NCI-H2171 (cell line): ENCODE measurements at places on chromosomes 7 and 10.

- DNase-seq = no peak
These were observed 14.3 kb downstream of the ANKRD1 start for GRCh38 chr10:90906596-90906995.

GRCh38 chr7:91396-92175 lies 100.8 kb upstream of the FAM20C start:
- no peak for DNase-seq

DNA sequence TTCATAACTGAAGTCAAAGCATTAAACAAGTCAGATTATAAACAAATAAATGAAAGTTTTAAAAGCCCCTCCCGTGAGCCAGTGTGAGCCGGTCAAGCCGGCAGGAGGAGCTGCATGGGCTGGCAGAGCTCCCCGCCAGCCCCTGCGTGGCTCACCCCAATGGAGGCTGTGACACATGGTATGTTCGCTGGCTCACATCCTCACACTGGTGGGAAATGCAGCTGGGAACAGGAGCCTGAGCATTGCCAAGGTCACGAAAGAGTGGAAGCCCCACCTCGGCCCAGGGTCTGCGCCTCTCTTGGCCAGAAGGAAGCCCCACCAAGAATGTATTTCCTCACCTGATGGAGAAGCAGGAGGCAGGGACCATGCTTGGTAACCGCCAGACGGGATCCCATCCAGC lies 261.7 kb upstream of the TCERG1L start:
- DNase-seq = no peak

DNA sequence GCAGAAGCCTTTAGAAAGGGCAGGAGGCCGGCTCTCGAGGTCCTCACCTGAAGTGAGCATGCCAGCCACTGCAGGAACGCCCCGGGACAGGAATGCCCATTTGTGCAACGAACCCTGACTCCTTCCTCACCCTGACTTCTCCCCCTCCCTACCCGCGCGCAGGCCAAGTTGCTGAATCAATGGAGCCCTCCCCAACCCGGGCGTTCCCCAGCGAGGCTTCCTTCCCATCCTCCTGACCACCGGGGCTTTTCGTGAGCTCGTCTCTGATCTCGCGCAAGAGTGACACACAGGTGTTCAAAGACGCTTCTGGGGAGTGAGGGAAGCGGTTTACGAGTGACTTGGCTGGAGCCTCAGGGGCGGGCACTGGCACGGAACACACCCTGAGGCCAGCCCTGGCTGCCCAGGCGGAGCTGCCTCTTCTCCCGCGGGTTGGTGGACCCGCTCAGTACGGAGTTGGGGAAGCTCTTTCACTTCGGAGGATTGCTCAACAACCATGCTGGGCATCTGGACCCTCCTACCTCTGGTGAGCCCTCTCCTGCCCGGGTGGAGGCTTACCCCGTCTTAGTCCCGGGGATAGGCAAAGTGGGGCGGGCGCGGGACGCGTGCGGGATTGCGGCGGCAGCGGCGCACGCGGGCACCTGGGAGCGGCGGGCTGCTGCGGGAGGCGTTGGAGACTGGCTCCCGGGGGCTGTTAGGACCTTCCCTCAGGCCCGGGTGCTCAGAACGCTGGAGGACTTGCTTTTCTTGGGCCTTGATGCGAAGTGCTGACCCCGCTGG lies at the start of gene FAS:
Gene FAS (plus strand): TSS at position 415 of the 777 bp plus-strand sequence. CDS start 79 bp downstream, at position 494.
- no peak for DNase-seq

- DNase-seq = no peak
These were observed 625.4 kb upstream of the POM121L12 start for GRCh38 chr7:52410032-52410431.

GRCh38 chr10:75712242-75712880 lies 280.9 kb downstream of the LRMDA start:
- no peak for DNase-seq

GRCh38 chr7:43307522-43307921 lies 195.1 kb downstream of the HECW1 start:
- no peak for DNase-seq

DNA sequence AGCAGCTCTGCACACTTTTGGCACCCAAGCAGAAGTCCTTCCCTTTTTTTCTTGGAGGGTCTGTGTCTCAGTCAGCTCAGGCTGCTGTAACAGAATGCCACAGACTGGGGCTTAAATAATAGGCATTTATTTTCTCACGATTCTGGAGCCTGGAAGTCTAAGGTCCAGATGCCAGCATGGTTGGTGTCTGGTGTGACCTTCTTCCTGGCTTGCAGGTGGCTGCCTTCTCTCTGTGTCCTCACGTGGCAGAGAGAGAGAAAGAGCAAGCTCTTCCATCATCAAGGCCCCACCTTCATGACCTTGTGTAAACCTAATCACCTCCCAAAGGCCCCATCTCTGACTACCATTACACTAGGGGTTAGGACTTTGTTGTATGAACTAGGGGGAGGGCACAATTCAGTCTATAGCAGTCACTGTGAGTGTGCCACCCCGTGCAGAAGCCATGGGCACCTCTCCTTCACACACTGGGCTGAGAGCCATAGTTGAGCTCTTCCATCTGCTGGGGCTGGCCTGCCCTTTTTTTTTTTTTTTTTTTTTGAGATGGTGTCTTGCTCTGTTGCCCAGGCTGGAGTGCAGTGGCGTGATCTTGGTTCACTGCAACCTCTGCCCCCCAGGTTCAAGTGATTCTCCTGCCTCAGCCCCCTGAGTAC lies 80.3 kb downstream of the OAT start:
- no peak for DNase-seq

GRCh38 chr10:102704915-102705314 lies 9.3 kb downstream of the ARL3 start:
- DNase-seq = no peak

- no peak for DNase-seq
These were observed 15.4 kb downstream of the YWHAG start for GRCh38 chr7:76343294-76343930.

- no peak for DNase-seq
These were observed 877.6 kb upstream of the AUTS2 start for GRCh38 chr7:68720697-68721096.

DNA sequence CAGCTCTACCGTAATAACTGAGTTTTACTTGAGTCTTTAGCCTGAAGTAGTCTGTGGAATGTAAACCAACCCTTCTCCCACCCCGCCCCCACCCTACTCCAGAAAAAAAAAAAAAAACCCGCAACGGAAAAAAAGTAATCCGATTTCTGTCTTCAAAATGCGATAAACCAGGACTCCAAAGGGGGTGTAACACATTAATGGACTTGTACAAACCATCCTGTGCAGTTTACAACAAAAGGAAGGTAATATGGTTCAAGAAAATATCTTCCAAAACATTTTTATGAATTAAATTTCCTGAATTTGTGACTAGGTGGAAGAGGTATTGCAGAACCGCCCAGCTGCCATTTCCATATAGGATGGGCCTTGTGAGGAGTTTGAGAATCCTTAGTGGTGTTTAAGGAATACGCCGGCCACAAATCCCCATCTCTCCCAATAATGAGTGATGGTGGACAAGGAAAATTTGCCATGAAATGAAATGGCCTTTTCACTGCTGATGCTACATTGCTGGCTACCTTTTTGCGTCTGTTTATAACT lies 10.6 kb downstream of the SKIDA1 start:
- no peak for DNase-seq

DNA sequence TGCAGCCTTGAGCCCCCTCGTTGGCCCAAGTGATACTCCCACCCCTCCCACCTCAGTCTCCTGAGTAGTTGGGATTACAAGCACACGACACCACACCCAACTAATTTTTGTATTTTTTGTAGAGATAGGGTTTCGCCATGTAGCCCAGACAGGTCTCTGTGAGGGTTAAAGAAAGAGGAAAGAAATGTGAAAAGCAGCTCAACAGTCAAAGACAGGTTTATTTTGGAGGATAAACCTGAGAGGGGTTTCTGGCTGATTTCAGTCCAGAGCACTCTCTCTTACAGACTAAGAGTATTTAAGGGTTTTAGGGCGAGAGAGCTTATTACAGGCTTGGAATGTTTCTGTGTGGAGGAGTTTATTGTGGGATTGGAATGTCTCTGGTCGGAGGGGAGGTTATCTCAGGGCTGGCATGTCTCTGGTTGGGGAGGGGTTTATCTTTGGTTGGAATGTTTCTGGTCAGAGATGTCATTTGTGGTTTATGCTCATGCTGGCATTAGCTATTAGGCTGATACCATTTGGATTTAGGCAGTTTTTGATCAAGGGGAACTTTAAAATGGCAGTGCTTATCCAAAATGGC lies 26.1 kb upstream of the SNX10 start:
- no peak for DNase-seq

DNA sequence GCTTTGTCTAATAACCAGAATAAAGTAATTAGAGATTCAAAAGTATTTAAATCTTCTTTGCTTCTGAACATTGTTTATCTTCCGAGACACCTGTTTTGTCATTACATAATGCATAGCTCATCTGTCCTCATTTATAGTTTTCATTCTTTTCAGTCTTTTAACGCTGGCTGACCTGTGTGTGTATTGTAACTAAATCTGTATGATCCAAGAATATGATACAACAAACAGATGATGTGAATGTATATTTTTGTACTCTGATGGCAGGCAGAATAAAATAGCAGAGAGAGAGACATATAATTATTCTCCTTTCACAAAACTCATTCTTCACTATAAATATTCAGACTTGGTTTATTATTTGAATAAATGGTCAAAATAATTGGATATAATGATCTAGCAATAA lies 80.6 kb downstream of the ORC5 start:
- DNase-seq = peak; percentile 53

- DNase-seq = no peak
These were observed 30.1 kb downstream of the RPA3 start for GRCh38 chr7:7688310-7688709.

DNA sequence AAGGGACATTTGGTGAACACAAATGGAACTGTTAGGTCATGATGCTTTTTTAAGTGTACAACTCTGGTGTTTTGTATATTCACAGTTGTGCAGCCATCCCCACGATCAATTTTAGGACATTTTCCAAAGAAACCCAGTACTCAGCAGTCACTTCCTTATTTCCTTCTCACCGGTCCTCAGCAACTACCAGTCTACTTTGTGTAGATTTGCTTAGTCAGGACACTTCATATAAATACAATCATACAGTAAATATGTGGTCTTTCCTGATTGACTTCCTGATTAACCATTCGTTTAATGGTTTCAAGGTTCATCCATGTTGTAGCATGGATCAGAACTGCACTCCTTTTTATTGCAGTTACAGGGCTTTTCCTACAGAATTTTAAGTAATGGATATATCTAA lies 14.4 kb downstream of the SGPL1 start:
- no peak for DNase-seq

- no peak for DNase-seq
These were observed 288.5 kb upstream of the POT1 start for GRCh38 chr7:125218076-125218475.

- no peak for DNase-seq
These were observed 34.7 kb downstream of the PODXL start for GRCh38 chr7:131521651-131522163.

DNA sequence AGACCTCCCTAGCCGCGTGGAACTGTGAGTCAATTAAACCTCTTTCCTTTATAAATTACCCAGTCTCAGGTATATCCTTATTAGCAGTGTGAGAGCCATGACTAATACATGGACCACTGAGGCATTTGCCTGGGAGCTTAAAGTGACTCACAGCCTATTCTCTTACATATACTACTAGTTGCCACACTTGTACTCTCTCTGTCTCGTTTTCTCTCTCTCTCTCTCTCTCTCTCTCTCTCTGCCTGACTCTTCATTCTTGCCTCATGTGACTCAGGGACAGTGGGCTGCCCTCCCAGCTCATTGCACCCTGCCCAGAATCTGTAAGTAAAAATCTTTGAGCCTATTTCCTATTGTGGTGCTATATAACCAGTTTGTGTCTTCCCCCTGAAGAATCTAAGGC lies 238.5 kb upstream of the MAGI2 start:
- no peak for DNase-seq

GRCh38 chr10:28668363-28669226 lies 8.7 kb upstream of the BAMBI start:
- no peak for DNase-seq

GRCh38 chr7:131105799-131106680 lies 221.6 kb upstream of the MKLN1 start:
- peak; percentile 37 for DNase-seq

GRCh38 chr10:97875391-97875790 lies 25.7 kb downstream of the GOLGA7B start:
- no peak for DNase-seq
